ENCODE measurements at places on chromosomes 3 and 15.
A peak's percentile ranks its signal among the peaks of the same experiment; 100 is the strongest.

GRCh38 chr3:8481380-8481779 is 20.2 kb upstream of the LMCD1 start:
- DNase-seq, result no peak

DNA sequence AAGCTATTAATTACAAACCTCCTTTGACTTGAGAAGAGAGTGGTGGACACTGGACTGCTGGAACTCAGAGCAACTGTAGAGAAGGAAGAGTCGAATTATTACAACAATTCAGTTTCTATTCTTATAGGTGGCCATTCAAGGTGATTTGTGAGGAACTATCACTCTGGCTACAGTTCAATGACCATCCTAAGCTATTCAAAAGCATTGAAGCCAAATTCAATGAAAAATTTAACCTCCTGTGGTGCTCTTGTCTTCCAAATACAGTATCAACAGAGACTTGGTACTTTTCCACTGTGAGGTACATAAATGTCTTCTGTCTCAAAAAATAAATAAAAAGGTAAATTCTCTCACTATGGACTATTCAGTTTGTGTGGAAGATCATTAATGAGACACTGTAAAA is 513.3 kb upstream of the SEMA6D start:
- no peak for DNase-seq

DNA sequence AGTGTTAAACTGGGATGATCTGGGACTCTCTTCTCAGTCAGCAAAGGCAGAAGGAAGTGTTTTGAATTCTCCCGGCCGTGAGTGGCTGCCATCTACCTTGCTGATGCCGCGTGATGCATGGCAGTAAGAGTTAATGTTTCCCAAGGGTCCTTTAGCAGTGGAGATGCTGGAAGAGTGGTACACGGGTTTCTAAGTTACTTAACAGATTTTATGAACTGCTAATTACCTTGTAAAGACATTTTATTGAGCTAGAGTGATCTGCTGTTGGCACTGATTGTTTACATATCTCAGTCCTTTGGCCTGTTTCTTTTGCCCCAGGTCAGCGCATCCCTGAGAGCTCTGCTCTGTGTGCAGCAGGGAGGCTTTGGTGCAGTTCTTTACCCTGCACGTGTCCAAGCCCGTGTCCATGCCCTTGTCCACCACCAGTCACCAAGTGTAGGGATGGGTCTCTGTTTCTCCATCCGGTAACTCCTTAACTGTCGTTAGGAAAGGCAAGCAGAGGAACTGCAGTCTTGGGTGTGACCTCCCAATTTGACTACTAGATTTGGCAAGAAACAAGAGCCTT is 172.3 kb downstream of the SLCO3A1 start:
- DNase-seq, result no peak

DNA sequence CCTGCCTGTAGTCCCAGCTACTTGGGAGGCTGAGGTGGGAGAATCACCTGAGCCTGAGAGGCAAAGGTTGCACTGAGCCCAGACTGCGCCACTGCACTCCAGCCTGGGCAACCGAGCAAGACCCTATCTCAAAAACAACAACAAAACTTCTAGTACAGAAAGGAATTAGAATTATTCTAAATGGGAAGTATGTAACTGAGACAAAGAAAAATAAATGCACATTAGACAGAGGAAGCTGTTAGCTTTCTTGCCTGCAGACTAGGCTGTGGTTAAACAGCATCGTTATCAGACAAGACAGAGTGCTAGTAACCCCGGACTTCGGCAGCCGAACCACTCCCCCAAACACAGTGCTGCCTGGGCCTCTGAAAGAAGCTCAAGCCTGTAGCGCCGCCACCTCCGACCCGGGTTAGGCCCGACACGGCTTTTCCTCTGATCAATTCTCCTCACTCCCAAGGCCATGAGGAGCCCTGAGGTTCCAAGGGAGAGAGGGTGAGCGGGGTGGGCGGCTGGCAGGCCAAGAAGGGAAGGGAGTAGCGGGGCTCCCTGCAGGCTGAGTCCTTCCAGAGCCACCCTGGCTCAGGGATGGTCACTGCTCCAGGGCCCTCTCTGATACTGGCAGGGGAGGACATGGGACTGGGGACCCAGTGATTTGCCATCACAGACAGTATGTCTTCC is 44.8 kb upstream of the MUC4 start:
- no peak for DNase-seq

DNA sequence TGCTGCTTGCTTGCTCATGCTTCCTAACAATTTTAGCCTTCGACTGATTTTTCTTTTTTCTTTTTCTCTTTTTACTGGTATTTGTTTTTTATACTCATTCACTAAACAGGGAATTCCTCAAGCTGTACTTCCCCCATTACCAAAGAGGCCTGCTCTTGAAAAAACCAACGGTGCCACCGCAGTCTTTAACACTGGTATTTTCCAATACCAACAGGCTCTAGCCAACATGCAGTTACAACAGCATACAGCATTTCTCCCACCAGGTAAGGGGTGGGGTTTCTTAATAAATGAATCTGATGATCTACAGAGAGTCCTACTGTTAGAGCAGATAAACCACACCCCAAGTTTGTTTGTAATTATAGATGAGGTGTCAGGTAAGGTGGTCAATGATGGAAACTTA is 178.8 kb downstream of the MBNL1 start:
- no peak for DNase-seq

DNA sequence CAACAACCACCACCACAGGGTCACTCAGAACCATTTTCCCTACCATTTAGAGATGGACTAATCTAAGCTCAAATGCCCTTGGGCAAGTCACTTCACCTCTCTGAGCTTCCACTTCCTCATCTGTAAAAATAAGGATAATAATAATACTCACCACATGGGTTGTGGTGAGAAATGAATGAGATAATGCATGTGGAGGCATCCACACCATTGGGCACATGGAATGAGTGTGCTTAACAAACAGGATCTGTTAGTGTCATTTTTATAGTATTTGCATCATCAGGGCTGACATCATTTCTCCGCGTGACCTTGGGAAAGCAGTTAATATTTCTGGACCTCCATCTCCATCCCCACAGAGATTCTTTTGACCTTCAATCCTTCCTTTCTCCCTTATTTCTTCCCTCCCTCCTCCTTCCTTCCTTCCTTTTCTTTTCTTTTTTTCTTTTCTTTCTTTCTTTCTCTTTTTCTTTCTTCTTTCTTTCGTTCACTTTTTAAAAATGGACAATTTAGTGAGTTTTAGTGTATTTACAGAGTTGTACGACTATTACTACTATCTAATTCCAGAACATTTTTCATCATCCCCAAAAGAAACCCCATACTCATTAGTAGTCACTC is 7.7 kb upstream of the RFT1 start:
- DNase-seq, result peak; percentile 45

DNA sequence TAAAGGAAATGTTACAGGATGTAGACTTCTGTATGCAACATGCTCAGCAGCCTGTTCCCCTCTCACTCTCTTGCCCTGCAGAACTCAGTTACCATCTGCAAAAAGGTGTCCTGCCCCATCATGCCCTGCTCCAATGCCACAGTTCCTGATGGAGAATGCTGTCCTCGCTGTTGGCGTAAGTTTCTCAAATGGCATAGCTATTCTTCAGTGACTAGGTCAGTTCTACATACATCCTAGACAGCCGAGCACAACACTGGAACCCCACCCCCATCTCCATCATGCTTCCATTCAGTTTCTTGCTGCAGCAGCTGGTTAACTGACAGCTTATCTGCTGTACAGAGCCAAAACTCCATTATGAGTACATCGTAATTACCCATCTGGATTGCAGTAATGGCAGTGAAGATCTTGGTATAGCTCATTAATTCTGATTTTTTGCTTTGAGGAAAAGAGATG is 4.5 kb downstream of the THBS1 start:
- peak; percentile 10 for DNase-seq

- peak; percentile 84 for DNase-seq
Observed at GRCh38 chr15:63236272-63236671, 41.1 kb upstream of the APH1B start.

DNA sequence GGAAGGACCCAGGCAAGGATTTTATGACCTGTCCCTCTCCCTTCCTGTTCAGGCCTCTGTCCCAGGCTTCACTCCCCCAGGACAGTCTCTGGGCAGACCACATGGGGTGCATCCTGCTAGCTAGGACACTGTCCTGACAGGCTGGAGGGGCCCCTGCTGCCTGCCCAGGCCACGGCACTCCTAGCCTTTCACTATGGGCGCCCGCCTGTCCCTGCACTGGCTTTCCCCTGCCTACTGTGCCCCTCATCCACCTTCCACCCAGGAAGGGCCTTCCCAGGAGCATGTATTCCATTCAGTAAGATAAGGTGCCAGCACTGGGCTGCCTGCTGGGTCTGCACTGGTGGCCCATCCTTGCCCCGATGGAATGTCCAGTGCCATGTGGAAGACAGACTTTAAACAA is 145.3 kb downstream of the DNAJB8 start:
- DNase-seq, result no peak

GRCh38 chr3:173993299-173993698 is 595.8 kb downstream of the NLGN1 start:
- peak; percentile 69 for DNase-seq

GRCh38 chr3:27568393-27568792 is 84.2 kb upstream of the SLC4A7 start:
- peak; percentile 84 for DNase-seq

DNA sequence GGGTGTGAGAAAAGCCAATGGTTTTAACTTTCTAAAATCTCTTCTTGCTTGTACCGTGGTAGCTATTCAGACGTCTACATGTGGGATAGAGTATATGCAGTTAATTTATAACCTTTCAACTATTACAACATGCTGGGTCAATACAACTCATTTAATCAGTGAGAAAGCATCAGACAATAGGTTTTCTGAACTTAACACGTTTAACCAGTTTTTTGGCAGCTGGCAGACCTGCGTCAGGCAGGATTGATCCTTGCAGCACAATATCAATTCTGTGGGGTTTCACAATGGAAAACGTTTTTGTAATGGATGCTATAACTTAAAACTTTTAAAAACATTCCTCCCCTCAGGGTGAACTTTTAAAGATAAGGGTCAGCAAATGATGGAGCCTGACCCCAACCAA is 6.5 kb downstream of the GNB5 start:
- DNase-seq, result no peak

- no peak for DNase-seq
Observed at GRCh38 chr3:123608263-123608937, 23.5 kb upstream of the HACD2 start.

- DNase-seq, result no peak
Observed at GRCh38 chr15:56307180-56307579, 58.0 kb upstream of the TEX9 start.

GRCh38 chr15:90362936-90363212 is 10.8 kb downstream of the ZNF774 start:
- DNase-seq, result peak; percentile 87
